ENCODE measurements at places on chromosomes 4 and X. TPM values are rescaled to one million over a fixed set of nuclear protein-coding genes. Genes with fewer than 3 reads are reported as not detected.
A peak's percentile ranks its signal among the peaks of the same experiment; 100 is the strongest.

The NDST4 gene
- total RNA-seq = not detected

The ADH1C gene
- total RNA-seq = 1.2 TPM

The F9 gene
- total RNA-seq = not detected

The SSX4 gene
- not detected for total RNA-seq

The PLP2 gene
- 83.0 TPM for total RNA-seq

The SNX25 gene
- total RNA-seq = 16.9 TPM

The GAB3 gene
- total RNA-seq = 12.8 TPM

DNA sequence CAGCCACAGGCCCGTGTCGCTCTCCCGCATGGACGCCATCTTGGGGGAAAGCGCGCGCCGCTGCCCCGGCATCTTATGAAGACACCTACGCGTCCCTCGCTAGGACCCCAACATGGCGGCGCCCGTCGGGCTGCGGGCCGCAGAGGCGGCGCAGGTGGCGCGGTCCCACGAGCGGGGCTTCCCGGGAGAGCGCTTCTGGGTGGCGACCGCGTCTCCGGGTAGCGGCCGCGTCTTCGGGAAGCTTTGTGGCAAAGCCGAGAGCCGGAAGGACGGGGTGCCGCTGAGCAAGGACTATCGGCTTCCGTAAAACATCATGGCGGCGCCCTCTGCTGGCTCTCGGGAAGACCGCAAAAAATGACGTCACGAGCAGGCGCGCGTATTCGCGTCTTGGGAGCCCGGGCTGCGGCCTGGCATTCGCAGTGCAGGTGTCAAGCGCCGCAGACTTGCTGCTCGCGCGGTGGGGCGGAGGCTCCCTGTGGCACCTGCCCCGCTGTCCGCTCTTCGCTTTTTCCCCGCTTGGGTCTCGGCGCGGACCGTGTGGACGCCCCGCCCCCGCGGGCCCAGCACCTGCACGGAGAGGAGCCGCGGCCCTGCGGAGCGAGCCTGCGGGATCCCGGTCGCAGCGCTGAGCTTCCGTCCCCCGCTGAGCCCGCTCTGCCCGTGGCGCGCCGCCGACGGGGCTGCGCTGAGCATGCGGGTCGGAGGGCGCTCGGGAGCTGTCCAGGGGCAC lies at the start of gene NELFA:
Gene NELFA (minus strand): TSS at position 54 of the 730 bp plus-strand sequence. CDS start 15 bp downstream, at position 39.
- peak; percentile 95 for DNase-seq

- no peak for DNase-seq
Observed at GRCh38 chrX:68919707-68920106, 90.9 kb downstream of the EFNB1 start.

DNA sequence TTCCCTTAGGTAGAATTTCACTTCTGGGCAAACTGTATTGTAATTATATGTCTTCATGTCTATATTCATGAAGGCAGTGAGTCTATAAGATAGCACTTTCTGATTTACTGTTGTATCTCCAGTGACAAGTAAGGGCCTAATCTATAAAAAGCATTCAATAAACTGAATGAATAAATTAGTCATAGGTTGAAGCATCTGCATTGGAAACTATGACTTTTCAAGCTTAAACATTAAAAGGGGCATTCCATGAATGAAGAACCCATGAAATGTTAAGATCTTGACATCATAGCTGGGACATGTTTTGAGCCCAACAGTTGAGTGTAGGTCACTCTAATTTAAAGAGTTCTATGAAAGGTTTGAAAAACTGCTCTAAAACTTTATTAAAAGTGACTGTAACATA lies 159.3 kb upstream of the LCORL start:
- DNase-seq = no peak

DNA sequence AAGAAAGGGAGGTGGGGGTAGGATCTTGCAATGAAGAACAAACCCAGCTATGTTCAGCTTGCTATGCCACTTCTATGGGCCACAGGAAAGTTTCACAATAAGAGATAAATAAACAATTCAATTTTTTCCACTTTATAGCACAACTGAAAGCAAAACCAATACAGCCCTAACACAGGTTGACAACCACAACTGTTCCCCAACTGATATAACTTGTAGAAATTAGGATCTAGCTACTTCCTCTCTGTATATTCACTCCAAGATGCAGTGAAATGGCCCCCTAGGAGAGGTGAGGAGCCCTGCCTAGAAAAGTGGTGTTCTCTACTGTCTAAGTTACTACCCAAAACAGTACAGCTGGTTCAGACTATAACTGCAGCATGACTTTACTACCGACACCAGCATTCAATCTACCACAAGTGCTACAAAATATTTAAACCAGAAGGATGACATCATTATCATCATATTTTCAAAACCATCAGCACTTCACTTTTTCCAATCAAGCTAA lies 77.0 kb downstream of the FBXW7 start:
- no peak for DNase-seq

GRCh38 chrX:45191383-45191782 lies 9.3 kb downstream of the DIPK2B start:
- DNase-seq = no peak

GRCh38 chr4:153651587-153651986 lies 32.5 kb upstream of the TLR2 start:
- peak; percentile 75 for DNase-seq

DNA sequence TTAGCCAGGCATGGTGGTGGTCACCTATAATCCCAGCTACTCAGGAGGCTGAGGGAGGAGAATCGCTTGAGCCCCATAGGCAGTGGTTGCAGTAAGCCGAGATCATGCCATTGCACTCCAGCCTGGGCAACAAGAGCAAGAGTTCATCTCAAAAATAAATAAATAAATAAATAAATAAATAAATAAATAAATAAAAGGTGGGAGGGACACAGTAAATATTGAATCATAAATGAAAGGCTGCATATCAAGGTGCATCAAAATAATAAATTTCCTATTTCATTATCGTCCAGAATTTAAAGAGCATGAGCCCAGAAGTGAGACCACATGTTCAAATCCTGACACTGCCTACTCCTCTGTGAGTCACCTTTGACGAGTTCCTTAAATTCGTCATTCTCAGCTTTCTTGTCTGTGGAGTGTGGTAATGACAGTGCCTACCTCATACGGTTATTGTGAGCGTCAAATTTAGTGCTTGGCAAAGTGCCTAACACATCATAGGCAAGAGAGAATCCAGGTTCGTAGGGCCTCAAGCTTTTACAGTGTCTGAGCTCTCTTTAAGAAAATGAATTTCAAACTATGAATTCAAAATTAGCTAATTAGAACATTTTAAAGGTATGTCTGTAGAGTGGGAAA lies 49.9 kb downstream of the IL15 start:
- no peak for DNase-seq

GRCh38 chrX:122850326-122850725 lies 333.8 kb upstream of the GRIA3 start:
- DNase-seq = no peak

DNA sequence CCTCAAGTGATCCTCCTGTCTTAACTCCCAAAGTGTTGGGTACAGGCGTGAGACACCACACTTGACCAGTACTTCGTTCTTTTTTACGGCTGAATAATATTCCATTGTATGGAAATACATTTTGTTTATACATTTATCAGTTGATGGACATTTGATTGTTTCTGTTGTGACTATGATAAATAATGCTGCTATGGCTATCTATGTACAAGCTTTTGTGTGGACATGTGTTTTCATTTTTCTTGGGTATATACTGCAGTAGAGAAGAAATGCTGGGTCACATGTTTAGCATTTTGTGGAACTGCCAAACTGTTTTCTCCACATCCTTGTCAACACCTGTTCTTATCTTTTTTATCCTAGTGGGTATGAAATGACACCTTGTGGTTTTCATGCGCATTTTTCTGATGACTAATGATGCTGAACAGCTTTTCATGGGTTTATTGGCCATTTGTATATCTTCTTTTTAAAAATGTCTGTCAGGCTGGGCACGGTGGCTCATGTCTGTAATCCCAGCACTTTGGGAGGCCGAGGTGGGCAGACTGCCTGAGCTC lies 37.3 kb downstream of the SAT1 start:
- DNase-seq = no peak

DNA sequence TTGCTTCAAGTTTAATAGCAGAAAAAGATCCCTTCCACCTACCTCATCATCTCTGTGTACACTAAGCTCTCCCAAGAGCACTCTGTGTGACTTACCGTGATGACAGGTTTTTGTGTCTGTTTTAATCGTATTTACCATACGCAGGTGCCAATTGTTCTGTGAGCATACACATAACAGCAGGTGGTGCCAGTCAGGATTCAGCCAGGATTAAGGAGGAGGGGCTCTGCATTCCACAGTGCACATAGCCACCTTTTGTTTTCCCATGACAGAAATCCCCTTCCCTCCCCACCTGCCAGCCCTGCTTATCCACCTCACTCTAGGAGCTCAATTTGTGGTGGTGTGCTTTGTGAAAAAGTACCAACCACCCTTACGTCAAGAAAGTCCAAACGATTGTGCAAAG lies 14.8 kb downstream of the ANK2 start:
- DNase-seq = no peak

- DNase-seq = no peak
Observed at GRCh38 chr4:142474398-142475087, 371.6 kb downstream of the INPP4B start.

DNA sequence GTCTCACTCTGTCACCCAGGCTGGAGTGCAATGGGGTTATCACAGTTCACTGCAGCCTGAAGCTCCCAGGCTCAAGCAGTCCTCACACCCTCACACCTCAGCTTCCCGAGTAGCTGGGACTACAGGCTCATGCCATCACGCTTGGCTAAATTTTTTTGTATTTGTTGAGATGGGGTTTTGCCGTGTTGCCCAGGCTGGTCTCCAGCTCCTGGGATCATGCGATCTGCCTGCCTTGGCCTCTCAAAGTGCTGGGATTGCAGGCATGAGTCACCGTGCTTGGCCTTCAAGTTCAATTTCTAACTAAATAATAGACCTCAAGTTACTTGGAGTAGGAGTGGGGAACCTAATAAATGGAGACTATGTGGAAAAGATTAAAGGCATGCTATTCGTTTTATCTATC lies 48.9 kb downstream of the MND1 start:
- DNase-seq = peak; percentile 55

DNA sequence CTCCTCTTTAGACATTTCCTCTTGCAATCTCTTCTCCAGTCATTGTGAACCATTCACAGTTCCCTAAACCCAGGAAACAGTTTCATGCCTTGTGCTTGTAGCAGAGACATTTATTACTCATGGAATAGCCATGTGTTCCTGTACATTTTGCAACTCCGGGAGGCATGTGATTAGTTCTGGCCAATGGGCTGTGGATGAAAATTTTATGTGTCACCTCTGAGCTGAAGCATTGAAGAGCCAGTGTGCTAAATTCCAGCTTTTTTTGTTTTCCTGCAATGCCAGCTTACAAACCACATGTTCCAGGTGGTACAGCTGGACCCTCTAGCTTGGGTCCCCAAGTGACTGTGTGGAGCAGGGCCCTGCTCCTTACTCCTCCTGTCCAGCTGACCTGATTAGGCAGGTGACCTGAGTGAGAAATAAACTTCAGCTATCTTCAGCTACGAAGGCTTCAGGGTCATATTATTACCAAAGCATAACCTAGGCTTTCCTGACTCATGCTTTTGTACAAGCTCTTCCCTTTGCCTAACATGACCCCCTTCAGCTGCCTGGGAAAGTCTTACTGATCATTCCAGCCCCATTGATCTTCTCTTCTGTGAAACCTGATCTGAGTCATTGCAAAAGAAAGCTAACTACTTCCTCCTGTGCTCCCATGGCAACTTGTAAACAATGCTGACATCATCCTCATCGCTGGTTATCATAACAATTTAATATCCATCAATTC lies 200.4 kb downstream of the PTTG2 start:
- DNase-seq = no peak

- DNase-seq = no peak
Observed at GRCh38 chr4:37317104-37317643, 72.6 kb downstream of the NWD2 start.

DNA sequence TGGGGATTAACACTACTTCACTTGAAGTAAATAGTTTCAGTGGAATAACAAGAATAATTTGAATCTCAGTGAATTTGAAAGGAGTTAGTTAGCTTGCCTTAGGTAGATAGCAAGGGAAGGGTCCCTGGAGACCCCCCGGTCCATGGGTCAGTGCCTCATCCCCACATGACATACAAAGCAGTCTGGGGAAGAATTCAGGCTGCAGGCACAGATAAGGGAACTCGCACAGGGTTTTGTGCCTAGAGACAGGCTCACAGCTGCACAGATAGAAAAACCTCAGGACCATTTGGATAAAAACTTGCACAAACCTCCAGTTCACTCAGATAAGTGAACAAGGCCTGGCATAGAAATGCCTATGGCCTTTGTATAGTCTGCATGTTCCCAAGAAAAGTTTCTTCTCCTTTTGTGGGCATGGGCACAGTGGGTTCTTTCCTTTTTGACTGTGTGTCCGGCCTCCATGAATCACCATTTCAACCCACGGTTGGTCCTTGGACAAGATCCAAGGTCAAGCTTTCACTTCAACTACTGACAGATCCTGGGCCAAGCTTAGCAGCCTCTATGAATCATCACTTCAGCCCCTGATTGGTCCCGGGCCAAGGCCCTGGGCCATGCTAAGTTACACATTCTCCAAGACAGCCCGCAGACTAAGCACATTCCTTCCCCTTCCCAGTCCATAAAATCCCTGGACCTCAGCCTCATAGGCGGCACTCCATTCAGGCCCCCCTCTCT lies 108.3 kb upstream of the KLHL4 start:
- DNase-seq = peak; percentile 59

- no peak for DNase-seq
Observed at GRCh38 chrX:124395145-124395880, 49.0 kb downstream of the SH2D1A start.

GRCh38 chrX:113001836-113002235 lies 161.2 kb upstream of the AMOT start:
- DNase-seq = no peak

Data from right cardiac atrium (tissue), 5 donors.